Muscle of back (tissue), 13 donors: ENCODE measurements at places on chromosomes 2 and 18.

DNA sequence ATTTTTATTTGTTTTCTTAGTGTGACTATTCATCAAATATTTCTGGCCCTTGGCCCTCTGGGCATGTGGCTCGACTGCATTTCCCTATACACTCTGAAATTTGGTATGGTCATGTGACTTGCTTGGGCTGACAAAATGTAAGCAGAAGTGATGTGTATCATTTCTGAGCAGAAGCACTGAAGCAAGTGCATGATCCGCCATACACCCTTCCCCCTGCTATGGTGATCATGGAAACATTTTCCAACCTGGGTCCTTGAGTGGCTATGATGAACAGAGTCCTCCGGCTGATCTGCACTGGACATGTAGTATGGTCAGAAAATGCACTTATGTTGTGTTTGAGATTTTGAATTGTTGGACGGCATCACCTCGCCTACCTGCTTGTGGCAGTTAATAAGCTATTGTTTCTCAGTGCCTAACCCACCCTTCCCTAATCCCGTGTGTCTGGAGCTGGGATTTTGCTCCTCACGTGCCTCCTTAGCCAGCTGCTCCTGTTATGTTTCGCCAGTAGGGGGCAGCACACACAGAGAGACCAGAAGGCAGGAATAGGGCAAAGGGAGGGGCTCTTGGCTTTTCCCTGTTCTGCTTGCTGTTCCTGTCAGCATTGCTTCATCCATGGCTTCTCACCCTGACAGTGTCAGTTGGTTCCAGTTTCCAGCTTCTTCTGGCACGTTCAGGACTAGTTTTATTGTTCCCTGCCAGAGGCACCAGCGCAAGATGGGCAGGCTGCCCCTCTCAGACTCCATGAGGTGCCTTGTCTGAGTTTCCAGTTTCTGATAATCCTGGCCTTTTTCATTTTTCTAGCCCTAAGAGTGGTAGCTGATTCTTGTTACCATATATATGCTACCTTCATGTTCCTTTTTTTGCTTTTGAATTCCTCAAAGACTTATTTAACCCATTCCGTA lies 207.4 kb downstream of the ARL6IP6 start:
- DNase-seq: peak; percentile 54

- no peak for DNase-seq
Measured at GRCh38 chr2:53865264-53865663, 5.5 kb upstream of the GPR75 start.

- peak; percentile 14 for DNase-seq
Measured at GRCh38 chr2:60926741-60927552, 45.6 kb downstream of the REL start.

DNA sequence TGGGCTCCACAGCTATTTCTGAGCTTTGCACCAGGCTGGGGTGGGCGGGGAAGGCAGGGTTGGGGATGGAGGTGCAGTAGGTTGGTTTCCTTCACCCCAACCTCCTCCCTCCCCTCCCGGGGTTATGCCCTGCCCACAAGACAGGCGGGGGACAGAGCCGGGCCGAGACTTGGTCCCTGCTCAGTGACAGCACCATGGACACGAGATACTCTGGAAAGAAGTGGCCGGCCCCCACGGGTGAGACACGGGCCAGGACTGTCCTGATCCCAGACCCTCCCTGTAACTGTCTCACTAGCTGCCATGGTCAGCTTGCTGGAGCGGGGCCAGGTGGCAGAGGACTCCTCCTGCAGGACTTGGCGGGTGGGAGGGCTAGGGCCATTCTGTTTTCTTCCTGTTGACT lies 59.7 kb downstream of the DYSF start:
- no peak for DNase-seq

DNA sequence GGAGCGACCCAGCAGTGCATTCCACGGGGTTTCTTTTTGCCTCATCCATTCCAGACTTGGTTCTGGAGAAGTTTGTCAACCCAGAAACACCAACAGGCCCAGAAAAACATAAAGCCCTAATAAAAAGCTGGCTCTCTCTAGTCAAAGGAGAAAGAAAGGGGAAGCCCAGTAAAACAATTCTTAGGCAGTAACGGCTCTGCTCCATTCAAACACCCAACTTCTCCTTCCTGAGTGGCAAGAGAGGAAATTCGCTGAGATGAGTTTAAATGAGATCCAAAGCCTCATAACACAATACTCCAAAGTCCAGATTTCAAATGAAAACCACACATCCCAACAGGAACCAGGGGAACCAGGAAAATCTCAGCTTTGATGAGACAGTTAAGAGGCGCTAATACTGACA lies 179.9 kb downstream of the RPIA start:
- DNase-seq: no peak

DNA sequence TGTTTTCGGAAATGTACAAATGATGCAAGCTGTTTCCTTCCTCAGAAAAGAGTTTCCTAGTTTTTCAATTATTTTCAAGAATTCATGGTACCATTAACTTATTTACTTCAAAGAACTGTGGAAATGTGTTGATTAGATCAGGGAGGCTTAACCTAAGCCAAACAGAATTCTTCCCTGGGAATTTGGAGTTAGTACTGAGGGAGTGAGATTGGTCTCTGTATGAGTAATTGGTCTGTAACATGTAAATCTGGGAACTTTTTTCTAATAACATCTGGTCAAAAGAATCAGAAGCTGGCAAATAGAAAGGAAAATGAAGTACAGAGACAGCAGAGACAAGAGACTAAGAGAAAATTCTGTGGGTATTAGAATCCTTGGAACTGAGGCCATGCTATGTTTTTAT lies 145.8 kb downstream of the BABAM2 start:
- no peak for DNase-seq

DNA sequence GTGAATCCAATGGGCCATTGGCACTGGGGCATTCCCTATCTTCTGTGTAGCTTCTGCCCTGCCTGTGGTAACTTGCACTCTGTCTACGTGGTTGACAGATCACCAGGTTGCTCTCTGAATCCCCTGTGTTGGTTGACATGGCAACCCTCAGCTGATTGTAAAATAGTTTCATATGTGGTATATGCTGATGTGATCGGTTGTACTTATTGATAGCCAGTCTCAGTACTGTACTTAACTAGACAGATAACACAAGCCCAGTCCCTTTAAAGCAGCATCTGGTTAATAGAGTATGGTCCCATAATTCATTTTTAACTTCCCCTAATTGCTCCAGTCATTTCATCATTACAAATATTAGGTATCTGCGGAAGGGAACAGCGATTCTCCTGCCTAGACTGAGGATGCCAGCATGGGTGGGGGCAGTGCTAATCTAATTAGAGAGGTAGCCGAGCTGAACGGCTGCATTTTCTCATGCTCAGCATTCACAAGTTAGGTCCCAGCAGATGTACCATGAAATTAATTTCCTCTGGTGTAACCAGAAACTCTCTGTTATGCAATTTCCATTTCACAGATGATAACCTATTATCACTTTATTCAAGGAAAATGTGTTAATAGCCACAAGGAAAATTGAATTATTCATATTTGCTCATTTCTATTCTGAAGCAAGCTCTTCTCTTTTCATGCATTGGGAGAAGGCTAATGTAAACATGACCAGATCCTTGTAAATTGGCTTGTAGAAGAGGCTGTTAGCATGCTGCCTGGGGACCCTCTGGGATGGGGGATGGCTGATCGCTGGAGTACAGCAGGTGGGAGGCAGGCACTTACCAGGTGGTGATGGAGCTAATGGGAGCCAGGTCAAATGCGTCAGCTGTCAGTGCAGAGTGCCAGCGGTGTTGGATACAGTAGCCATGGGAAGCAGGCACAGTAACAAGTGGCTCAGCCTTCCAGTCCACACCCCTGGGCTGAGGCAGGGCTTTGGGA lies 608.3 kb downstream of the GALR1 start:
- DNase-seq: peak; percentile 69

DNA sequence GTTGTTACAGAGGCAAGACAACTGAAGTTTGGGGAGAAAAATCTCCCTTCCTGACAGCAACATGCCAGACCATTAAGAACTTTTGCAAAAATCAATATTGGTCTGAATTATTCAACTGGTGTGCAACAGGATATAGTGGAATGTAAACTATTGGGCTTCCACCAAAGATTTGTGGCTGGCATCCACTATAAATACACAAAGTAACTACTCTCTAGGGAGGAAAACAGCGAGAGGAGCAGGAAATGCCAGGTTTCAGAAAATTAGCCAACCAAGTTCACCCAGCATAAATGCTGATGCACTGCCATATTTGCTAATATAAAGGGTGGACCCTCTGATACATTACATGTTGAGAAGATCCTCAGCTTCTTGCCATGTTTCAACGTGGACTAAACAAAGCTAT lies 267.6 kb upstream of the LYPD1 start:
- DNase-seq: no peak

- no peak for DNase-seq
Measured at GRCh38 chr2:176385838-176386237, 116.6 kb downstream of the MTX2 start.

DNA sequence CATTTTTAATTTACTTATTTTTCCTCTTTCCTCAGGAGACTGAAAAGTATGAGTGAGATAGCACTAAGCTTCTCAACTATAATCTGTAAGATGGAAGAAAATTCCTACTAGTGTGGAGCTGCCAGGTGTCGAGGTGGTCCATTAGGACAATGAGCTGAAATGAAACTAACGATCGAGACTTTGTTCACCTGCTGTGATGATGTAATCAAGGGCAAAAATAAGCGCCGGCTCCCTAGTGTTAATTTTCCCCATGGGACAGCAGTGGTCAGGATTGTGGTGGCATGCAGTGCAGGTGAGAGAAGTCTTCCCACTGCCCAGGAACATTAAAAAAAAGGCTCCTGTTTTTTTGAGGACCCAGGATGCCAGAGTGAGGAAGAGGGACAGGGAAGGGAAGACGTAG lies 859.1 kb upstream of the GCFC2 start:
- no peak for DNase-seq

GRCh38 chr2:181672255-181673008 lies 7.9 kb downstream of the NEUROD1 start:
- no peak for DNase-seq

- DNase-seq: no peak
Measured at GRCh38 chr2:112019569-112019982, 35.5 kb upstream of the TMEM87B start.

- peak; percentile 63 for DNase-seq
Measured at GRCh38 chr2:217899231-217900009, 103.4 kb downstream of the TNS1 start.

GRCh38 chr2:60045456-60045855 lies 508.0 kb downstream of the BCL11A start:
- DNase-seq: no peak

DNA sequence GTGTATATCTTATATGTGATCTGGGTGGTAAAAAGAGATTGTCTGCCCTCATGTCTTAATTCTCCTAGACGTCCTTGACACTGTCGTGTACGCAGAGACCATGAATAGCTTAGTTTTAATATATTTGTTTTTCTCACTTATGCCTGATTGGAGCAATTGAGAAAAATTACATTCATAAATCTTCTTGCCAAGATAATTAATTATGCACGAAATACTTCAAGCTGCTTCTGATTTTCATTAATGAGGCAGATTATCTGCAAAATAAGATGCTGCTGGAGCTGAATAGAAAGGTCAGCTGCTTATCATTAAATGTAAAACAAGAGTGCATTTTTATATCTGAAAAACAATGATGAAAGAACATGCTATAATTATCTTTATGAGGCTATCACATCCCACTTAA lies 95.9 kb downstream of the CCDC141 start:
- no peak for DNase-seq

- DNase-seq: no peak
Measured at GRCh38 chr2:43340066-43340465, 113.7 kb upstream of the ZFP36L2 start.

- no peak for DNase-seq
Measured at GRCh38 chr2:162111958-162112850, 38.2 kb upstream of the DPP4 start.

DNA sequence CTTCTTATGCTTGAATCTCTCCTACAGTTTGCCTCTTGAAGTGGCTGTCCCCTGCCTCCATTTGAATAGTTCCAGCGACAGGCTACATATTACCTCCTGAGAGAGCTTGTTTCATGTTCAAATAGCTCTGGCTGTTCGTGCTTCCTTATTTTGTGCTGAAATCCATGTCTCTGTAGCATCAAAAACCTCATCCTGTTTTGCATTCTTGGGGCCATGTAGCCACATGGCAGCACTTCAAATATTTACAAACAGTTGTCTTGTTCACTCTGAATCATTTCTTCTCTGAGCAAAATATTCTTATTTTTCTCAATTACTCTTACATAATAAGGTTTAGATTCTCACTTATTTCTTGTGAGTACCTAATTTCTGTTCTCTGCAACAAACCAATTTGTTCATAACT lies 1243.1 kb upstream of the NXPH2 start:
- DNase-seq: no peak

GRCh38 chr18:78136986-78137385 lies 842.6 kb upstream of the SALL3 start:
- no peak for DNase-seq

GRCh38 chr2:81550277-81550676 lies 1245.7 kb upstream of the LRRTM1 start:
- DNase-seq: no peak

- DNase-seq: no peak
Measured at GRCh38 chr18:48880931-48881330, 69.8 kb downstream of the SMAD7 start.

GRCh38 chr2:88831071-88831791 lies 139.8 kb downstream of the RPIA start:
- DNase-seq: no peak

DNA sequence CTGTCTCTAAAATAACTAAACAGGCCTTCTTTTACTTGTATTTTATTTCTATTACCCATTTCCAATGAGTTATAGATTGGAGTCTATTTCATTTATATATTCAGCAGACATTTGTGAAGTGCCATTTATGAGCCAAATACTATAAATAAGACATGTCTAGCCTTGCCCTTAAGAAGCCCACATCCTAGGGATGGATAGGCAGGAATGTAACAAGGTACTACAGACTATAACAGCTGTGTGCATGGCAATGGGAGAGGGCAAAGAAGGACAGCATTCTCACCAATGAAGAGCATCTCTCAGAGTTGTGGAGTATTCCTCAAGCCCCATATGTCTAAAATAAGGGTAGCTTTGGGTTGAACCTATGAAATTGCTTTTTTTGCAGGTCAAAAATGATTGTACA lies 161.9 kb upstream of the RASGRP3 start:
- no peak for DNase-seq

DNA sequence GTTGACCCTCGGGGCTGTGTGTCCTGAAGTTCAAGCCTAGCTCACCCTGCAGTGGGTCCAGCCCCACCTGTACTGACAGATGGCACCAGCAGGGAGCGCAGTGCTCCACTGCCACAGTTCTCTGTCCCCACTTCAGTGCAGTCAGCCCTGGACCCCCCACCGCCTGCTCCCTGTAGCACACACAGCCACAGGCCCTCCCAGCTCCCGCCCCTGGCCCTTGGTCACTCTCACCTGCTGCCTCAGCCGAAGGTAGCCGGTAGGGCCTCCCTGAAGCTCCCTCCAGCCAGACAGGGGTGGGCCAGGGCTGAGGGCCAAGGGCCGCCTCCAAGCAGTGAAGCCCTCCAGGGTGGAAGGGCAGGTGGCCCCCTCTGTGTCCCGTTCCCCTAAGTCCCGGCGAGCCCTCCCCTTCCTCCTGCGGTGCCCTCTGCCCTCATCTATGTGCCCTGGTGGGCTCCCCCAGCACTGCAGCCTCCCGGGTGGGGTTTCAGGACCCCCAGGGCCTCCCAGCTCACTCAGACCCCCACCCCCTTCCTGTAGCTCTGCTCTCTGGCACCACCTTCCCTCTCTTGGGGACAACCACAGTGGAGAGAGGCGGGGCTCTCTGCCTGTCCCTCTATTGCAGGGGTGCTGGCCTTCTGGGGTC lies 10.8 kb upstream of the ALPP start:
- DNase-seq: no peak
